ENCODE measurements at places on chromosomes 11 and 22. TPM values are rescaled to one million over a fixed set of nuclear protein-coding genes. Genes with fewer than 3 reads are reported as not detected.

MFRP gene
- polyA plus RNA-seq: not detected

ANKK1 gene
- 0.20 TPM for polyA plus RNA-seq

CHADL gene
- polyA plus RNA-seq: 4.3 TPM

KRTAP5-1 gene
- polyA plus RNA-seq: 0.13 TPM

MMP7 gene
- 28.6 TPM for polyA plus RNA-seq

APOBEC3A gene
- 0.22 TPM for polyA plus RNA-seq

RAG2 gene
- polyA plus RNA-seq: 0.39 TPM

CLMP gene
- 29.1 TPM for polyA plus RNA-seq

AMBRA1 gene
- 27.7 TPM for polyA plus RNA-seq

C11orf16 gene
- 0.56 TPM for polyA plus RNA-seq

ANGPTL5 gene
- 0.22 TPM for polyA plus RNA-seq

PRODH gene
- polyA plus RNA-seq: 23.1 TPM

LRRC74B gene
- 0.19 TPM for polyA plus RNA-seq

ZNF214 gene
- 12.7 TPM for polyA plus RNA-seq

HEPN1 gene
- polyA plus RNA-seq: 1.9 TPM

AGBL2 gene
- polyA plus RNA-seq: 8.4 TPM

GSTT2B gene
- polyA plus RNA-seq: 13.1 TPM

P2RX6 gene
- polyA plus RNA-seq: 2.7 TPM
